ENCODE measurements at places on chromosomes 13 and 19. TPM values are rescaled to one million over a fixed set of nuclear protein-coding genes. Genes with fewer than 3 reads are reported as not detected.
A peak's percentile ranks its signal among the peaks of the same experiment; 100 is the strongest.

FFAR3 gene
- 0.30 TPM for total RNA-seq

NUFIP1 gene
- total RNA-seq: 15.7 TPM

ZNF829 gene
- total RNA-seq: 4.7 TPM

NOSIP gene
- total RNA-seq: 86.0 TPM

MAP4K1 gene
- total RNA-seq: 109 TPM

SLC7A10 gene
- not detected for total RNA-seq

GRK1 gene
- total RNA-seq: not detected

PSG6 gene
- total RNA-seq: not detected

GNG7 gene
- total RNA-seq: 0.48 TPM

ZNF541 gene
- total RNA-seq: 0.11 TPM

ZFR2 gene
- total RNA-seq: 0.53 TPM

DNA sequence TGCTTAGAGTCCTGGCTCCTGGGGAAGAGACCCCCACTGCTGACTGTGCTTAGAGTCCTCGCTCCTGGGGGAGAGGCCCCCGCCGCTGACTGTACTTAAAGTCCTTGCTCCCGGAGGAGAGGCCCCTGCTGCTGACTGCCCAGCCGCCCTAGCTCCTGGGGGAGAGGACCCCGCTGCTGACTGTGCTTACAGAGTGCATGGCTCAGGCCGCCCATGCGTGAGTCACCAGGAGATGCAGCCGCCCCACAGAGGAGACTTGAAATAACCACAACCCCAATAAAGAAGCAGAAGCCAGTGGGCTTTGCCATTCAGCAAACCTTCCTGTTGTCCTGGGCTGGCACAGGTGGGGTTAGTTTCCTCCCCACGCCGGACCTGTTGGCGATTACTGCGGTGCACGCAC lies 79.2 kb upstream of the C13orf46 start:
- DNase-seq: no peak

DNA sequence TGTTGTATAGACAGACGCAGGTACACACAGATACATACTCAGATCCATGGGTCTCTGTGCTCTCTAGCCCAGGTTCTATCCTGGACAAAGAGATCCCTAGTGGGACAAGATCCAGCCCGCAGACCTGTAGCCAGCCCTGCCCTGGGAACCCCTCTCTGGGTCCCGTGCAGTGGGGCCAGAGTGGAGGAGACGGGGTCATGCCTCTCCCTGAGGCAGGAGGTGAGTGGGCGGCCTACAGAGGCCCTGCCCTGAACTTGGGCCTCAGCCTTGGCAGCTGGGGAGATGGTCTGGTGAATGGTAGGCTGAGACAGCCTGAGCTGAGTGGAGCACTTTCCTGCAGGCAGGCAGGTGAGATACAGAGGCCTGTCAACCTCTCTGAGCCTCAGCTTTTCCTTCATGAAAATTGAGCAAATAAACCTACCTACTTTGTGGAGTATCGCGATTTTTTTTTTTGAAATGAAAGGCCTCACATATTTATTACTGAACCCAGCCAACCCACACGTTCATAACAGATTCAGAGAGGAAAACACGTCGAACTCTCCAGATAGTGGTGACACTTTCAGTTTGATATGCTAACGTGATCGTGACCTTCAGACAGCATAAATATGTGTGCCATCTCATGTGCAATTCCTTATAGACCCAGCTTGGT lies 3.4 kb upstream of the JUND start:
- DNase-seq: no peak

GRCh38 chr19:48469289-48469881 lies at the start of gene CYTH2:
TSS of gene CYTH2 (plus strand) at chr19:48469369. CDS start at chr19:48469508, 139 bp downstream.
- DNase-seq: peak; percentile 50

- no peak for DNase-seq
Measured at GRCh38 chr13:78192716-78193115, 274.1 kb upstream of the EDNRB start.

DNA sequence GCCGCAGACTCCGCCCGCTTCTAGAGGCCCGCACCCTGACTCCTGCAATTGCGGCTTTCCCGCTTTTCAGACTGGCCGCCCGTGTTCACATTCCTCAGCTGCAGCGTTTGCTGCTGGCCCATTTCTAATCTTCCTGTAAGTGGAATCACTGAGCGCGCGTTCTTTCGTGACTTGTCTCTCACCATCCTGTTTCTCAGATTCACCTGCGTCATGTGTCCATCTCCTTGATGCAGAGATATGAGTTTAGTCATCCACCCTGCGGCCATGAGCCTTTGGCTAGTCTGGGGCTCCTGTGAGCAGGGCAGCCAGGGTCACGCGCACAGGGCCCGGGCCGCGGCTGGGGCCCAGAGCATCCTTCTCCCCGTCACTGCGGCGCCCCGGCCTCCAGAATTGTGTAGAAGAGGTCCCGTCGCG lies 110.0 kb downstream of the CRYL1 start:
- DNase-seq: no peak

GRCh38 chr13:40983259-40983658 lies 35.9 kb downstream of the ELF1 start:
- DNase-seq: no peak

- no peak for DNase-seq
Measured at GRCh38 chr19:17966550-17967256, at the start of gene KCNN1. TSS of gene KCNN1 (plus strand) at chr19:17967107. CDS start at chr19:17973889, 6,782 bp downstream.

GRCh38 chr13:82698941-82699340 lies 1183.3 kb downstream of the SLITRK1 start:
- DNase-seq: no peak

DNA sequence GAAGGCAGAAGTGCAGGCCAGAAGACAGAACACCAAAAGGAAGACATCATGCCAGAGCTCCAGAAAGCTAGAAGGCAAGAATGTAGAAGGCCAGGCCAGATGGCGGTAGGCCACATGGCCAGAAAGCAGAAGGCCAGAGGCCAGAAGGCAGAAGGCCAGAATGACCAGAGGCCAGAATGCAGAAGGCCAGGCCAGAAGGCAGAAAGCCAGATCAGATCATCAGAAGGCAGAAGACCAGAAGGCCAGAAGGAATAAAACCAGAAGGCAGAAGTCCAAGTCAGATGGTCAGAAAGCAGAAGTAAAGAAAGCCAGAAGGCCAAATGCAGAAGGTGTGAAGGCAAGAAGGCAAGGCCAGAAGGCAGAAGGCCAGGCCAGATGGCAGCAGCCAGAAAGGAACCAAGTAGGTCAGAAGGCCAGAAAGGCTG lies 185.0 kb downstream of the TUBA3C start:
- no peak for DNase-seq

- DNase-seq: no peak
Measured at GRCh38 chr19:1847684-1848398, 442 bp downstream of the REXO1 start.

DNA sequence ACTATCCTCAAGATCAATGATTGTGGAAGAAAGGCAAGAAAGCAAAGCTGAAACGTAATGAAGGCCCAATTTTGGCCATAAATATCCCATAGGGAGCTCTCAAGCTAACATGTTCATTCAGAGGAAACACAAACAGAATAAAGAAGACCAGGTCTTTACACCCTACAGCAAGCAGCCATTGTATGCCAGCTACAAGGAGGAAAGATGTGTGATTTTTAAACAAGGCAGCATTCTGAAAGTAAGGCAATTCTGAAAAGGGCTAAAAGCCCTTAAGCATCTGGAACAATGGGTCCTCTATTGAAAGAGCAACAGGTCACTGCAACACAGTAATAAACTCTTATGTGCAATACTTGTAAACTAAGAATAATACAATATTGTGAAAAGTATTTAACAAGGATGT lies 1002.4 kb downstream of the SLITRK1 start:
- DNase-seq: no peak

Measured in activated T-cell treated with anti-CD3 and anti-CD28 coated beads, Interleukin-2, amount 50 U/mL, for 4 hours (primary cell).